ENCODE measurements at places on chromosomes 1 and 21. TPM values are rescaled to one million over a fixed set of nuclear protein-coding genes. Genes with fewer than 3 reads are reported as not detected.

The VAMP3 gene
- 25.0 TPM for total RNA-seq

The OVAAL gene
- total RNA-seq, result not detected

The CD247 gene
- total RNA-seq, result 159 TPM

The FAM76A gene
- total RNA-seq, result 10.6 TPM

The HSD3B1 gene
- not detected for total RNA-seq

The SLC30A10 gene
- not detected for total RNA-seq

The SMIM1 gene
- total RNA-seq, result 1.7 TPM

The KCNJ15 gene
- 0.06 TPM for total RNA-seq

The MROH9 gene
- total RNA-seq, result not detected

The CTNNBIP1 gene
- total RNA-seq, result 7.9 TPM

The FCRL4 gene
- not detected for total RNA-seq

The LCE6A gene
- total RNA-seq, result not detected

The DNASE2B gene
- not detected for total RNA-seq

The GNAI3 gene
- total RNA-seq, result 9.2 TPM

The RUSC1 gene
- 30.0 TPM for total RNA-seq

The DIPK1A gene
- total RNA-seq, result 10.2 TPM

The KLHL12 gene
- 39.3 TPM for total RNA-seq

The ZNF697 gene
- total RNA-seq, result 0.99 TPM

The RPL22 gene
- 399 TPM for total RNA-seq
